Suppressor macrophage treated with lipopolysaccharide for 4 hours (primary cell): ENCODE measurements at places on chromosomes 6 and 20.

GRCh38 chr6:31940256-31940664 lies 5.6 kb upstream of the CFB start:
- peak; percentile 41 for DNase-seq

DNA sequence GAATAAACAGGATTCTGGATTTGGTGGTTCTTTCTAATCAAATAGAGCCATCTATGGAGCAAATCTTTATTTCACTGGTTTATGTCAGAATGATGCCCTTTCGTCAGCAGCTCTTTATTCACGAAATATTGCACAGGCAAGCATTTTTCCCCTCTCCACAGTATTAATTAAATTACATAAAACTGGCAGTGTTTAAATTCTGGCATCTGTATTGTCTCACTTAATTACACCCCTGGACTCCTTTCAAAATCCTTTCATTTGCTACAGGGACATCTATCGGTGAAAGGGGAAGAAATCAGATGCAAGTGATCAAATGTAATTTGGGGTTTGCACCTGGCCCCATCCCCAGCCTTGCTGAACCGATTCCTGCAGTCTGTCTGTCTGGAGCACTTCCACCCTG lies 801.9 kb downstream of the QKI start:
- no peak for DNase-seq

DNA sequence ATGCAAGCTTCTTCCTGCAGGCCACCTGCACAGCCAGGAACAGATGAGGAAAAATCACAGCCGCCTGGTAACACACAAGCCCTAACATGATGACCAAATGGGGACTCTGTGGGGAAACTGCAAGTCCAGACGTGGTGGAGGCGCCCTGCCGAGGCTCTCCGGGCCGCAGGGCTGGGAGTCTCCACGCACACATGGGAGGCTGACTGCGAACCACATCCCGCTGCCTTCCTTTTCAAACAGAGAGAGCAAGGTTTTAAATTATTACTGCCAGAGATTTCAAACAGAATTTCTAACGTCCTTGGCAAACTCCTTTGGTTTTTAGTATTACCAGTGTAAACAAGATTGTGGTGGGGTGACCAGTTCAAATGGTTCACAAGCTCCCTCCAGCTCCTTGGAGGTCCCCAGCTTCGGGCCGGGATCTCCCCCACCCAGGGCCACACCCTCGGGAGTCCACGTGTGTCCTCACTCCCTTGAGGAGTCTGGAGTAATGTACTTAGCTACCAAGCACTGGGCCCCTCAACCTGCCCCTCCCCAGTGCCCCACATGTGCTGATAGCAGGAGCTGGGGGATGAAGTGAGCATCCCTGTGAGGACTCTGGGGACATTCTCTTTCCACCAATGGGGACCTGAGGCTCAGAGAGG lies 252.7 kb downstream of the TAF4 start:
- DNase-seq: no peak

GRCh38 chr6:221531-222349 lies 70.5 kb upstream of the DUSP22 start:
- no peak for DNase-seq

- DNase-seq: peak; percentile 77
Measured at GRCh38 chr20:10674684-10675449, 1.1 kb upstream of the JAG1 start.

DNA sequence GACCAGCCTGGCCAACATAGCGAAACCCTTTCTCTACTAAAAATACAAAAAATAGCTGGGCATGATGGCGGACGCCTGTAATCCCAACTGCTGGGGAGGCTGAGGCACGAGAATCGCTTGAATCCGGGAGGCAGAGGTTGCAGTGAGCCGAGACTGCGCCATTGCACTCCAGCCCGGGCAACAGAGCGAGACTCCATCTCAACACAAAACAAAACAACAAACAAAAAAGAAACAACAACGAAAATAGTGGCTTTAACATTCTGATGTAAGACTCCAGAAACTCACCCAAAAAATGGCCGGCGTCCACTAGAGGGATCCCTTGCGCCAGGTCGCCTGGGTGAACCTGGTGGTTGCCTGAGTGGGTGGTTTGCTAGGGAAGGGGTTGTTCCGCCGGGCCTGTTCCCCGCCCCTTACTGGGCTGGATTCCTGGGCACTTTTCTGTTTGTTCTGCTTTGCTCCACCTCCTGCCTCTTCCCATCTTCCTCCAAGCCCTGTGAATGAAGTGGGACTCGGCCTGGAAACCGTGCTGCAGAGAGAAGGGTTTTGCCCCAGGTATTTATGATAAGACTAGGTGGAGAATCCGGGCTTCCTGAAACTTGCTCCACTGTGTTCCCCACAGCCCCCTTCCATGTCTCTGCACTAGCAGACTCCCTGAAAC lies 1.5 kb downstream of the PABPC1L start:
- DNase-seq: peak; percentile 51
